Activated CD4-positive, alpha-beta memory T cell treated with anti-CD3 and anti-CD28 coated beads, Interleukin-2, amount 10 ng/mL, durations not matched to agents 7 days and 5 days (primary cell): ENCODE measurements at places on chromosomes 3 and 15. TPM values are rescaled to one million over a fixed set of nuclear protein-coding genes. Genes with fewer than 3 reads are reported as not detected.

DNA sequence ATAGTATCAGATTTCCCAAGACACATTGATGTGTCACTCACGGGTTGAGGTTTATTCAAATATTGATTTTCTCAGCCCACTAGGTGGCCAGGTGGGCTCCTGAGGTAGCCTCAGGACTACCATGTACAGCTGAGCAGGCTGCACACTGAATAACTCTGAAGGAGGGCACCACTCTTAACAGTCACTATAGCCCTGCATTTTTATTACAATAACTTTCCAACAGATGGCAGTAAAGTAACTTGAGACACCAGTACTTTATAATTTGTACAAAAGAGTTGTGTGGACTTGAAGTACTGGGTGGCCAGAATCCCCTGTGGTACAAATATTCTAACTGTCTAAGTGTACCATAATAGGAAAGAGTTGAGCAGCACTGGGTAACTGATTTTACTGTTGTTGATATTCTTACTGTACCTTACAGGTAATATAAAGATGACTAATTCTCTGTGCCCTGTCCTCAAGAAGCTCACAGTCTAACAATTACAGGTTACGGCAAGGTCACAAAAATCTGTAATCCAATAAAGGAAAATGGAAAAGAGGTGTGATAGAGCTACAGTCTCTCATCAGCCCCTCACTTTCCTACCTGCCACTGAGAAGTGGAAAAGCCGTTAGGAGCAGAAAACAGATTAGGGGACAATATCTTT is 76.0 kb downstream of the ETFA start:
- no peak for DNase-seq

DNA sequence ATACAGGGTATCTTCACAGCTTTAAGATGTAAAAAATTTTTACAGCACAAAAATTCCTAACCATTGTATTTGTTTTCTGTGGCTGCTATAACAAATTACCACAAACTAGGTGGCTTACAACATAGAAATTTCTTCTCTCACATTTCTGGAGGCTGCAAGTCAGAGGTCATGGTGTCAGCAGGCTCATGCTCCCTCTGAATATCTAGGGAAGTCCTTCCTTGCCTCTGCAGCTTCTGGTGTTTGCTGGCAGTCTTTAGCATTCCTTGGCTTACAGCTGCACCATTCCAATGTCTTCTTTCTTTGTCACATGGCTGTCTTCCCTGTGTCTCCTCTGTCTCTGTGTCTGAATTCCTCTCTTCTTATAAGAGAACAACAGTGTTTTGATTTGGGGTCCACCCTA is 310.2 kb upstream of the SUCLG2 start:
- DNase-seq = no peak

- DNase-seq = no peak
These were observed 43.2 kb downstream of the KLHL25 start for GRCh38 chr15:85751291-85752123.

The ROPN1 gene
- total RNA-seq = not detected

DNA sequence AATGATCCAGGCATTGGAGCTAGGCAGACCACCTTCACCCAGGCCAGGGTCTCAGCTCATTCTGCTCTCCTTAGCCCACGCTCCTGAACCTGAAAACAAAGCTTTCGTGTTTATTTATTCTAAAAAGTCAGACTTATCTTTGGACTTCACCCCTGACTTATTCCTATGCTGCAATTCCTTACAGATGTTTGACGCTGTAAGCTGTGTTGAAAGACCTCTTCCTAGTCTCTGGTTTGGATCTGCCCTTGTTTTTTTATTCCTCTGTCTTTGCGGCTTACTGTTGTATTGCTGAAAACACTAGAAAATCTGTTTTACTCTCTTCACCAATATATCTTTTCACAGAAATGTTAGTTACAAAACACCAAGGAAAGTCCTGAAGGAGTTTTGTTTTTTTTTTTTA is 40.5 kb upstream of the LDHAL6B start:
- DNase-seq = no peak

The CDHR4 gene
- not detected for total RNA-seq

GRCh38 chr15:76035593-76035992 is 23.4 kb upstream of the NRG4 start:
- no peak for DNase-seq

The RAB6B gene
- 3.3 TPM for total RNA-seq

- no peak for DNase-seq
These were observed 220.1 kb downstream of the TBC1D2B start for GRCh38 chr15:77857419-77857818.

The ADPRH gene
- total RNA-seq = 8.8 TPM

DNA sequence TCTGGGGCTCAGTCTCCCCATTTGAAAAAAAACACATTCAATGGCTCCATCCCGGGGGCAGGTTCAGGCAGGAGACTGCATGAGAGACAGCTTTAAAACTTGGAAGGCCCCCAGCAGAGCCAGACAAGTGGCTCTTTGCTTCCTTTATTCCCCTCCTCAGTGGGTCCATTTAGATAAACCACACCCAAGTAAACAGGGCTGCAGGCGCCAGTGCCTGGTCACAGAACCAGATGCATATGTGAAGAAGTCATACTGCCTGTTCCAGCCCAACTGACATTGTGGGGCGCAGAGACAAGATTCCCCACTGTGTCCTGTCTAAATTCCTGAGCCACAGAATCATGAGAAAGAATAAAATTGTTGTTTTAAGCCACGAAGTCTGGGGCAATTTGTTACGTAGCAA is 9.0 kb downstream of the FBN1 start:
- no peak for DNase-seq

- no peak for DNase-seq
These were observed 10.4 kb downstream of the PLA2G4D start for GRCh38 chr15:42083916-42084315.

GRCh38 chr3:99674086-99674789 is 35.8 kb downstream of the COL8A1 start:
- DNase-seq = no peak

DNA sequence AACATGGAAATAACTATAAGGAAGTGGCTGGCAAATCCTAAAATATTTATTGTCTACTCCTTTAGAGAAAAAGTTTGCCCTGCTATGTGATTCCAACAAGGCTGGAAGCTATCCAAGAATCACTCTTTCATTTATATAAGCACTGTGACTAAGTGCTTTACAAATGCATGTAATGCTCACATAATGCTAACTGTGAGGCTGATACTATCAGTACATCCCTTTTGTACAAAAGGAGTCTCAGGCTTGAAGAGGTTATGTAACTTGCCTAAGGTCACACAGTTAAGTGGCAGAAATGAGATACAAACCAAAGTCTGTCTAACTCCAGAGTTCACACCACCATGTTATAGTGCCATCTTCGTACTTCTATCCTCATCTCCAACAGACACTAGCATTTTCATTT is 17.0 kb downstream of the TOPBP1 start:
- DNase-seq = no peak

DNA sequence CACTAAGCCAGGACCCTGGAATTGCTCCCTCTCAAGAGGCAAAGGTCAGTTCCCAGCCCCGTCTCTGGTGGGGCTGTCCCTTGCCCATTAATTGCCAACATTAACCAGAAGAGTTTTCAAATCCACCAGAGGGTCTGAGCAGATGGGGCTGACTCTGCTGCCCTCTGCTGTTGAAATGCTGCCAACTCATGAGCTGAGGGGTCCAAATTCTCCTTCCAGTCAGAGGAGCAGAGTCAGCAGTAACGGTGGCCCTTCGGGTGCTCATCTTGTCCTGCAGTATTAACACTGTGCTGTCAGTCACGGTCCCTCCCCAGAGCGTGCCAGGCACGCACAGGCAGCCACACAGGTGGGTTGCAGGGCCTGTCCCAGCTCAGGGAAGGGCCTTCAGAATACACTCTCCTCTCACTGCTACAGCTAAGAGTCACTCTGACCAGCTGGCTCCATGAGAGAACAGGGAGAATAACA is 10.7 kb upstream of the SPTBN5 start:
- DNase-seq = peak; percentile 80

DNA sequence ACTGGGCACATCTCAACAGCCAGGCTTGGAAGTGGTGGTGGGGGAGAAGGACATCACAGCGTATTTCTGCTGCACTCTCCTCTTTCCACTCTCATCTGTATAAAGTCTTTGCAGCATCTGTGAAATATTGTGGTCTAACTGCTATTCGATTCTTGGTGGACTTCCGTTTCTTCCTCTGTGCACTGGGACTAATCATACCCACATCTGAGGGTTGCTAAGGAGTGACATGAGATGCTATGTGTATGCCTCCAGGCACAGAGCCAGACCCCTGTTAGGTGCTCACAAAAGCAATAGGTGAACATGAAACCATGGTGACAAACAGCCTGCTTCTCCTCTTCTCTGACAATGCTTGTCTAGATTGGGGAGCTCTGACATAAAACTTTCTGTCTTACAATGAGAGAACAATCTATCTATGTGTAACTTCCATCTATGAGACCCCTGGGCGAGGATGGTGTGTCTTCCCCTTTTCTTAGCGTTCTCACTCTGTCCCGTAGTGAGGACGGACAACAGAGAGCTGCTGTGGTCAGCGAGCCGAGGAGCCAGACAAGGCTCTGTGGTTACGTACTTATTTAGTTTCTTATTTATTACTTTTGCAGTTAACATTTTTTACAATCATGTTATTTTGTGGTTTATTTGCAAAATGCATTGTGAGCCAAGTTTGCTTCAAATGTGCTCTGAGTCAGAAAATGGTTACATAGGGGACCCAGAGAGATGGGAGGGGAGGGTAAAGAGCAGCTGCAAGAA is 196.7 kb upstream of the TPRG1 start:
- DNase-seq = no peak

DNA sequence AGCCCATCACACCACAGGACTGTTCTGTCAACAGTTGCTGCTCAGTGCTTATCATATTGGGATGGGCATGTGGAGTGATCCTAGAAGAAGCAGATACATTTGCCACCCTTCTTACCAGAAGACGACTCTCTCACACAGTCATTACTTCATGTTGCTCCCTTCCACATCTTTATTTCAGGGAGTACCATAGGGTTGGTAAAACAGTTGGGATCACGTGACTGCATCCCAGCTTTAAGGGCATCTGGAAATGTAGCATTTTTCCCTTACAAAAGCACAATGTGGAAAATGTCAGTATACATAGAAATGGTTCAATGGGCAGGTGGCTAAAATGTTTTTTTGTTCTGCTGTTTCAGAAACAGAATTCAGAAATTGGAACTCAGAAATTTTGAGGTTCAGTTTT is 791.0 kb downstream of the OTOL1 start:
- DNase-seq = no peak

DNA sequence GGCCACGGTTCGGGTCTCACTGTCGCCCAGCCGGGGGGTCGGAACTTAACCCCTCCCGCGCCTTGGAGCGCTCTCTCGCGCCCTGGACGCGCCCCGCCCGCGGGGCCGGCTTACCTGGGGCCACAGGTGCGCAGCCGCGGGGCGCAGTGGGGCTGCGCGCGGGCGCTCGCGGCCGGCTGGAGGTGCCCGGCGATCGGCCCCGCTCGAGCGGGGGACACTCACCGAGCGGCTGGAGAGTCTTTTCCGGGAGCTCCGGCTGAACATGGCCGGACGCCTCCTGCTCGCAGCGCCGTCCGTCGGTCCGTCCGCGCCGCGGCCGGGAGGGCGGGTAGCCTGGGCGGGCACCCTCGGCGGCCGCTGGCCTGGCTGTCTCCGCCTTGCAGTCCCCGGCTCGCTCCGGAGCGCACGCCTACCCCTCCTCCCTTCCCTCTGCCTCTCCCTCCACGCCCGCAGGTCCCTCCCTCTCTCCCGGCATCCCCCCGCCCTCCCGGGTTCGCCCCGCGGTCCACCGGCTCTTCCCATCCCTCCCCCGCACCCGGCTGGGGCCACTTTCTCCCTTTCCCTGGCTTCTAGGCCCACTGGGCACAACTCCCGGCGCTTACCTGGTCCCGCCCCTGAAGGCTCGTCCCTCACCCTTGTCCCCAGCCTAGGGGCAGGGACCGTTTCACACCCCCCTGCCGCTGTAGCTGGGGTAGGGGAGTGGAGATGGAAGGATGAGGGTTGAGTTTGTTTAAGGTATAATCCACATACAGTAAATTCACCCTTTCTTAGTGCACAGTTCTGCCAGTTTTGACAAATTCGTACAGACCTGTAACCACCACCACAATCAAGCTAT is 220.1 kb upstream of the PRICKLE2 start:
- DNase-seq = no peak

GRCh38 chr3:98026425-98027084 is 8.6 kb downstream of the GABRR3 start:
- no peak for DNase-seq

GRCh38 chr3:13537909-13538296 is 11.0 kb upstream of the FBLN2 start:
- DNase-seq = no peak

The NR1D2 gene
- total RNA-seq = 6.2 TPM

GRCh38 chr15:99185414-99186130 is 63.8 kb downstream of the TTC23 start:
- DNase-seq = no peak

DNA sequence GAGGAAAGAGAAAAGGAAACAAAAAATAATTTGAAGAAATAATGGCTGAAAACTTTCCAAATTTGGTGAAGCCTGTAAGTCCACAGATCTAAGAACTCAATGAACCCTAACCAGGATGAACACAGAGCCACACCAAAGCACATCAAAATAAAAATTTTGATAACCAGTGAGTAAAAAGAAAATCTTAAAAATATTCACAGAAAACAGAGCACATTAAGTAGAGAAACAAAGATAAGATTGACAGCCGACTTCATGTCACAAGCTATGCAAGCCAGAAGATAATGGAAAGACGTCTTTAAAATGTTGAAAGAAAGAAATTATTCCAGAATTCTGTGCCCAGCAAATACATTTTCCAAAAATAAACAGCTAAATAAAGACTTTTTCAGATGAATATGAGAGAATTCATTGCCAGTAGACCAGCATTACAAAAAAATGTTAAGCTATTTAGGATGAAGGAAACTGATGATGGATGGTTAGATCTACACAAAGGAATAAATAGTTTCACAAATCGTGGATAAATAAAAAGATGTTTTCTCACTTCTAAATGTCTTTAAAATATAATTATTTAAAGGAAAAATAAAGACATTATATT is 140.2 kb upstream of the SKOR1 start:
- no peak for DNase-seq

- no peak for DNase-seq
These were observed 234.9 kb upstream of the TPM1 start for GRCh38 chr15:62807539-62808130.

The ZBTB11 gene
- 29.3 TPM for total RNA-seq

The ACKR2 gene
- total RNA-seq = 2.0 TPM

GRCh38 chr3:168933614-168934013 is 729.9 kb downstream of the MECOM start:
- DNase-seq = no peak

The LSAMP gene
- total RNA-seq = not detected

- DNase-seq = no peak
These were observed 326.0 kb upstream of the ONECUT1 start for GRCh38 chr15:53116169-53116568.

GRCh38 chr15:70806992-70807712 is 43.8 kb upstream of the UACA start:
- no peak for DNase-seq
